ENCODE measurements at places on chromosomes 12 and 14. TPM values are rescaled to one million over a fixed set of nuclear protein-coding genes. Genes with fewer than 3 reads are reported as not detected.

Gene REP15
- total RNA-seq: 1.2 TPM

Gene AMN
- 3.2 TPM for total RNA-seq

Gene TMEM179
- total RNA-seq: 0.86 TPM

Gene DCD
- not detected for total RNA-seq

Gene PLCZ1
- not detected for total RNA-seq

Gene KLHL33
- 0.26 TPM for total RNA-seq

Gene SPPL3
- 87.3 TPM for total RNA-seq

Gene CHGA
- not detected for total RNA-seq

Gene OTX2
- total RNA-seq: not detected

Gene SYNDIG1L
- total RNA-seq: 0.18 TPM

Gene RNASE1
- total RNA-seq: 67.3 TPM

Gene RNASE4
- total RNA-seq: 26.5 TPM

Gene SLC8B1
- total RNA-seq: 49.5 TPM

Gene UTP20
- 27.7 TPM for total RNA-seq

Gene ERGIC2
- total RNA-seq: 88.8 TPM
